ENCODE measurements at places on chromosomes 5 and 9.

DNA sequence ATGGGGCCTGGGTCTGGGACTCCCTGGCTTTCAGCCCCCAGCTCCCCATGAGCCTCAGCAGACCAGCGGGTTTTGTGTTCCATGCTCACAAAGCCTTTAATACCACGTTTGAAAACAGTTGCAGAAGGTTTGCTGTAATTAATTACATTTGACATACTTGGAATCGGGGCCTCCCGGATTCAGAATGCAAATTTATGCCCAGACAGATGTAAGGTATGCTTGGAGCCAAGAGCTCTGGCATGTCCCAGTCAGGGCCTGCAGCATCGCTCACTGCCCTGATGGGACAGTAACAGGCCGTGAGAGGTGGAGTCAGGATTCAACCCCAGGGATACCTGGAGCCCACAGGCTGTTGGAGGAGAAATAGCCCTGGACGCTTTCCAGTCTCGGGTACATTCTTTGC lies 12.2 kb downstream of the ZNF618 start:
- no peak for DNase-seq

DNA sequence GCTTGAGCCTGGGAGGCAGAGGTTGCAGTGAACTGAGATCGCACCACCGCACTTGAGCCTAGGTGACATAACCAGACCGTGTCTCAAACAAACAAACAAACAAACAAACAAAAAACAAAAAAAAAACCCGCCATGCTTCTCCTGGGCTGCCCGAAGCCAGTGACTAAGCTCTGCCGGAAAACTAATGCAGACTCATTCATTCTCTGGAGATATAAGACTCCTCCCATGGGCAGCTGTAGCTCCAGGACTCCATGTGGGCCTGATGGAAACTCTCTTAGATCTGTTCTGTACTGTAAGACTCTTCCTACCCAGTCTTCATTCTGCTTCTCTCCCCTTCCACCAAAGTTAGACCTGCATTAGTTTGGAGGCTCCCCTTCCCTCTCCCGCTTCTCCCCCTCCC lies 11.1 kb downstream of the GLDC start:
- no peak for DNase-seq

- DNase-seq, result peak; percentile 51
Measured at GRCh38 chr9:123322273-123323195, 33.5 kb upstream of the CRB2 start.

DNA sequence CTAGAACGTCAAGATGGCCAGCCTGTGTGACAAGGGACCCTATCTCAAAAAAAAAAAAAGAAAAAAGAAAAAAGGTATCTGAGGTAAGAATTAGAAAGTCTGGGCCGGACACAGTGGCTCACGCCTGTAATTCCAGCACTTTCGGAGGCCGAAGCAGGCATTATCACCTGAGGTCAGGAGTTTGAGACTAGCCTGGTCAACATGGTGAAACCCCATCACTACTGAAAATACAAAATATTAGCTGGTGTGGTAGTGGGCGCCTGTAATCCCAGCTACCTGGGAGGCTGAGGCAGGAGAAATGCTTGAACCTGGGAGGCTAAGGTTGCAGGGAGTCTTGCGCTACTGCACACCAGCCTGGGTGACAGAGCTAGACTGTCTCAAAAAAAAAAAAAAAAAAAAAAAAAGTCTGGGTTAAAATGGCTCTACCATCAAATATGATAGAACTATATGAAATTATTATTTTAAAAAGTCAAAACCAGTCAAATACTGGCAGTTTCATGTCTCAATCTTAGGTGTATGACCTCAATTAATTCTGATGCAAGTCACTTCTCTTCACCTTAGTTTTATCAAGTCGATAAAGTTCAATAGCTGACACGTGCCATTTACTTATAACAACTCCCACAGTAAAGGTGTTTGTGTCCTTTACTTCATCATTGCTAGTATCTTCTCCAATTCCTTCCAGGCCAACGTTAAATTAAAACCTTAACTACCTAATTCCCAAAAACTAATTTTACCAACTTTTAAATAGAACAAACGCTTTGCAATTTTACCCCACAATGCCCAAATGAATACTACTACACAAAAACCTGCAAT lies 1.1 kb downstream of the RPS23 start:
- DNase-seq, result no peak

DNA sequence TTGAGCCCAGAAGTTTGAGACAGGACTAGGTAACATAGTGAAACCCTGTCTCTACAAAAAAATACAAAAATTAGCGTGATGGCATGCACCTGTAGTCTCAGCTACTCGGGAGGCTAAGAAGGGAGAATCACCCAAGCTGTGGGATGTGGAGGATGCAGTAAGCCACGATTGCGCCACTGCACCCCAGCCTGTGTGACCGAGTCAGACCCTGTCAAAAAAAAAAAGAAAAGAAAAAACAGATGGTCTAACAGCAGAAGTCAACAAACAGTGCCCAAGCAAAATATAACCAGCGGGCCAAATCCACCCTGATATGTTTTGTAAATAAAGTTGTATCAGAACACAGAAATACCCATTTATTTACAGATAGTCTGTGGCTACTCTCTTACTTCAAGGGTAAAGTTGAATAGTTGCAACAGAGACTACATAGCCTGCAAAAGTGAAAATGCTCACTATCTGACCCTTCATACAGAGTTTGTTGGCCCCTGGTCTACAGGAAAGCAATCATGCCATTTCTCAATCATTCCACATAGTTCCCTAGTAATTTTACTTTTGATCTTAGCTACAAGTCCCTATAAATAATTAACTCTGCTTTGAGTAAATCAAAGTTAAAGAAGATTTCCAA lies 383.7 kb downstream of the TLE1 start:
- DNase-seq, result no peak

GRCh38 chr5:133824661-133825254 lies 143.7 kb downstream of the C5orf15 start:
- peak; percentile 84 for DNase-seq
